ENCODE measurements at places on chromosomes 1 and 21.

DNA sequence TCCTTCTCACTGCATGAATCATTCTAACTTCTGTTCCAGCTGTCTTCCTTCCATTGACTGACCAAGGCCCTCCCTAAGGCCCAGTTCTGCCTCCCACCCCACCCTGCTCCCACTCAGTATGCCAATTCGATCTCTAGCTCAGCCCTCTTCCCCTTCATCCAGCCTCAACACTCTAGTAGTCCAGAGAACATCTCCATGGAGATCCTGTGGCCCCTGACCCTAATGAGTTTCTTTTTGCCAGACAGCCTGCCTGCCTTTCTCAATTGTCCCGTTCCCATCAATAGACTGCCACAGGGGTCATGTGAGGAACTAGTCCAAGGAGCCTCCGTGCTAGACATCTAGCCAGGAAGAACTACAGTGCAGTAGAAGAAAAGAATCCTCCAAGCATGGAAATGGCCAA, 26.4 kb downstream of the RRAGC start:
- no peak for DNase-seq

GRCh38 chr1:211478376-211478775, 13.6 kb downstream of the RD3 start:
- no peak for DNase-seq

- DNase-seq: peak; percentile 39
Observed at GRCh38 chr1:168179438-168180147, 831 bp downstream of the TIPRL start.

DNA sequence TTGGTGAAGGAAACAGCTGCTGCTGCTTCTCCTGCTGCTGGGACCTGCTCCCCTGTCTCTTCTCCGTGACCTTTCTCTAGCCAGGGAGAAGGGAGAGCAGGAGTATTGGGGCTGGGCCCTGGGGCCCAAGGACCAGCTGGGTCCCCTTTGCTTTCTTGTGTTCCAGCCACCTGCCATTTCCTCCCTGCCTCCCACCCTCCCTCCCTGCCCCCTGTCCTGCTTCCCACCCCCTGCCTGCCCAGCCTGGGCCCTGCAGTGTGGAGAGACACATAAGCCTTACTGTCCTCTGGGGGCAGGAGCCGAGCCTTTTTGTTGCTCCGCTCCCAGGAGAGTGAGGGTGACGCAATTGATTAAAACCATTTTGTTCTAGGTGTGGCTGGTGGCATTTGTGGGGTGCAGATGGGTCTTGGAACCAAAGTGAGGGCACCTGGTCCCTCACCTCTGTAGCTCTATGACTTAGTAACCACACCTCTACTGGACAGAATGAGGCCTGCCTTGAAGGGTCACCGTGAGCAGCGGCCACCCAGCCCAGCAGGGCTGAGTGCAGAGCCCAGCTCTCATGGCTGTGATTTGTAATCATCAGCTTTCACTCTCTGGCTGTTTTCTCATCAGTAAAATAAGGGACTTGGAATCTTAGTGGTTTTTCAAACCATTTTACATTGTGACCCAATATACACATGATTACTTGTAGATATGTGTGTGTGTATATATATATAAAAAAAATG, 13.9 kb upstream of the TMEM222 start:
- DNase-seq: no peak

- DNase-seq: no peak
Observed at GRCh38 chr1:179971563-179972496, 17.2 kb downstream of the CEP350 start.
